ENCODE measurements at places on chromosomes 16 and 17. TPM values are rescaled to one million over a fixed set of nuclear protein-coding genes. Genes with fewer than 3 reads are reported as not detected.

Gene DNAI2
- not detected for total RNA-seq

Gene KRTAP2-3
- total RNA-seq = 3.2 TPM

Gene NSRP1
- total RNA-seq = 8.7 TPM

Gene ZACN
- total RNA-seq = 0.02 TPM

Gene ZNF232
- total RNA-seq = 7.1 TPM

Gene KRTAP9-1
- total RNA-seq = not detected

Gene SRL
- total RNA-seq = not detected

Gene CCL15
- not detected for total RNA-seq

Gene ZMYND15
- total RNA-seq = not detected

Gene HBA1
- not detected for total RNA-seq

Gene PLEKHH3
- 17.8 TPM for total RNA-seq

Gene PDE6G
- total RNA-seq = not detected

Gene SYT17
- 0.39 TPM for total RNA-seq

Gene HSF5
- not detected for total RNA-seq

Gene GAS2L2
- total RNA-seq = not detected

Gene AOC2
- total RNA-seq = not detected

Gene NETO2
- total RNA-seq = 394 TPM

Gene RUNDC3A
- 0.12 TPM for total RNA-seq

Gene KCNJ12
- total RNA-seq = 0.17 TPM

Gene PIRT
- total RNA-seq = not detected

Gene ODAD4
- total RNA-seq = 1.7 TPM

Gene ARL16
- 36.0 TPM for total RNA-seq

Gene CAMTA2
- 4.8 TPM for total RNA-seq

Gene CCL16
- total RNA-seq = not detected

Gene SNAI3
- total RNA-seq = not detected

Gene ZG16B
- 0.12 TPM for total RNA-seq

Gene RNF222
- total RNA-seq = not detected

Gene C1QTNF8
- not detected for total RNA-seq

Gene DNAH3
- total RNA-seq = 0.02 TPM

Gene KRTAP1-5
- total RNA-seq = 5.7 TPM

Gene AP2B1
- 75.5 TPM for total RNA-seq

Gene SLC16A5
- total RNA-seq = not detected

Gene LRRC59
- total RNA-seq = 213 TPM

Gene EME1
- total RNA-seq = 6.1 TPM

Gene KREMEN2
- 2.1 TPM for total RNA-seq

Gene C16orf74
- 3.0 TPM for total RNA-seq

Gene CLTC
- total RNA-seq = 333 TPM

Gene MARVELD3
- total RNA-seq = not detected

Gene CDRT4
- not detected for total RNA-seq

Gene ULK2
- 2.5 TPM for total RNA-seq

Gene GPR142
- not detected for total RNA-seq

Gene MFAP4
- 0.07 TPM for total RNA-seq

Gene WRAP53
- total RNA-seq = 20.3 TPM

Gene KRT17
- 6.7 TPM for total RNA-seq
